GM10248 (cell line): ENCODE measurements at places on chromosomes 5 and 9.

GRCh38 chr9:21836437-21837161, 34.2 kb downstream of the MTAP start:
- DNase-seq: no peak

DNA sequence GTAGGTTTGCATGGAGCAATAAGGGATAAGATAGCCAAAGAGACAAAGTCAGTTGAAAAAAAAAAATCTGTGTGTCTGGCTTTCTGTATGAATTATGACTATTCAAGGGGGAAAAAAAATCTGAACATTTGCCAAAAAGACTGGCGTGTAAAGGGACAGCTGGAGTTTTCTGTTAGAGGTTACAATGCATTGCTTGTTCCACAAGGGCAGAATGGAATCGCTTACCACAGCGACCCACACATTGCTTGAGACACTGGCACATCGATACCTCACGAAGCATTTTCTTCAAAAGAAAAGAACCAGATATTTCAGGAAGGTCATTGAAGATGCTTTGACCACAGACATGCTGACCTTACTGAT, 327.8 kb downstream of the TMEM167A start:
- no peak for DNase-seq

DNA sequence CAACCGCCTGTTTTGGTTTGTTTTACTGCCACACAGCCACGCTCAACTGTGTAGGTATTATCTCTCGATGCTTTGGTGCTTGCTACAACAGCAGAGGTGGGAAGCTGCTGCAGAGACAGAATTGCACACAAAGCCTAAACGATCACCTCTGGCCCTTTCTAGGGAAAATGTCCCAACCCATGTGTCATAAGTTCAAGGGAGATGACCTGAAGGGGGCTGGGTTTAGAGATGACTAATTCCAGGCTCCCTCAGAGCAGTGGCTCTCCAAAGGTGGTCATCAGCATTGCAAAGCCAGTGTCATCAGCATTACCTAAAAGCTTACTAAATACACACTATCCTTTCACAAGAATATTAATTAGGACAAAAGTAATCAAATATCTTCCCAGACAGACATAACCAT, 10.9 kb downstream of the ZNF622 start:
- DNase-seq: no peak

DNA sequence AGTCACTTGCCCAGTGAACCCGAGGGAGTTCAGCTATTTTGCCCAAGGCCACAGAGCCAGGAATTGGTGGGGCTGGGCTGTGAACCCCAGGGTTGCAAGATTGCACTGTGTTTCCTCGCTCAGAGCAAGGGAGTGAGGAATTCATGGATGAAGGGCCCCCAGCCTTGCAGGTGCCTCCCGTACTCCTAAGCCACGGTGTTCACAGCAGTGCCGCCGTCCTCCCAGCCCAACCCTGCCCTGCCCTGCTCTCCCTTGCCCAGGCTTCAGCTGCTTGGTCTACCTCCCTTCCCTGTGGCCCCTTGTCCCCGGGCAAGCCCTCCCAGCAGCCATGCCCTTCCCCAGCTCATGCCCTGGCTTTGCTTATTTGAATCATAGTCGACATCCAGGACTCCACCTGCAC, 6.1 kb downstream of the LAMC3 start:
- no peak for DNase-seq

- no peak for DNase-seq
Measured at GRCh38 chr5:124859556-124860290, 113.3 kb upstream of the ZNF608 start.

GRCh38 chr5:14487897-14488570, 93.6 kb upstream of the OTULINL start:
- peak; percentile 19 for DNase-seq

- no peak for DNase-seq
Measured at GRCh38 chr5:145118127-145118526, 717.0 kb downstream of the PRELID2 start.

DNA sequence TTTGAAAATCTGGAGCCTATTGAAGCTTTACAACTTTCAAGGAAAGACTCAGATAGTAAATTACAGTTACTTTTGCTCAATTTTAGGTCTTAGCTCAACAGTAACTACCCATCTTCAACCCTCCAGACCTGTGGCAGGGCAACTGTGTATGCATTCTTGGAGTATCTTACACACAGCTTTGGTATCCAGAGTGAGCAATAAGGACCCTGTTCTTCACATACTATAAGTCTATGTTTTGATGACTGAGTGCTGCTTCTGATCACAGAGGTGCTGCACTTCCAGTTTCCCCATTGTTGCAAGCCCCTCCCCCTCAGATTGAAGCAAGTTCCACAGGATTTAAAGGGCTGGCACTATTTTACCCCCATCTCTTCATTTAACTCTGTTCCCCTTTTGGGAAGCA, 737.4 kb upstream of the GRAMD2B start:
- DNase-seq: no peak

GRCh38 chr5:134851307-134851923, 5.6 kb downstream of the C5orf24 start:
- no peak for DNase-seq

DNA sequence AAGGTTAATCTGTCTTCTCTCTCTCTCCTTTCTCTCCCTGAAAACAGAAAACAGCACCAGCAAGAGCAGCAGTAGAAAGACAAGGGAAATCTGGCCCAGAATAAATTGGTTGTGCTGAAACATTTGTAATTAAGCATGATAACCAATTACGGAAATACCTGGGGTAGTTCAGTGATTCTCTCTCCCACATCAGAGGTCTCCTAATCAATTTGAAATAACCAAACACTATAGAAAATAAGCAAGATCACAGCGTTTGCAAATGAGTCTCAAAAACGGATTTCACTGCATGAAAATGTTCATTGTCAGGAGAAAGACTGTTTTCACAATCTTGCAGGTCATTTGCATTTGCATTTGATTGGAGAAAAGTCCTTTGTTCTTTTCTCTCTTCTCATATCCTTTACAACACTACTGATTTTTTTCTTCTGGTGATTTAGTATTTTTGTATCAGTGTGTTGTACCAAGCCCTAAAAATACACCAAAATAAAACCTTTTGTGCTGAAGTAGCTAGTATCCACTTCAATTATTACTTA, 36.8 kb upstream of the CDH6 start:
- no peak for DNase-seq

DNA sequence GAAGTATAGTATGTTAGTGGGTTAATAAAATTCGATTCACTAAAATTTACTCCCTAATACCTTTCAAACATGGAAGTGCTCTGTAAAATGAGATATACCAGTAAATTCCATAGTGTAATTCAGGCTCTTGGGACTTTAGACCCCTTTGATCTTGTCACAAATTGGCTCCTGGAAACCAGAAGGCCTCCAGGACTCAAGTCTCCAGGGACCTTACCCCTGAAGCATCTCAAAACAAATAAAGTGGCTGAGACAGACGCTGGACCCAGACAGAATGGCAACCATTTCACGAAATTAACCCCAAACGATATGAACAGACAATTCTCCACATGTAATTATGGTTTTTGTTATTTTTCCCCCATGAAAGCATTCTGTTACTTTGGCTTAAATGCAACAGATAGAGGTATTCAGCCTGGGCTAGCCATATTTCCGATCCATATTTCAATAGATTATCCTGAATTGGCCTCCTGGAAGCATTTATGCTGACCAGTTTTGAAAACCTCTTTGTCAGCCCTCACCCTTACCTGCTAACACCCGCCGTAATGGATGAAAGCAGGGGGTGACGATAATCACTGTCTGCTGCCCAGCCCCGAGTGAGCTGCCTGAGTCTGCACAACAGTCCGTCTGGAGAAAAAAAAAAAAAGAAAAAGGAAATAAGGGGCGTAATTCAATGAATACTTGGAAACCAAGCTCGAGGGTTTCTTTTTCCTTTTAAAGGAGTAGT, 34.1 kb upstream of the EFNA5 start:
- DNase-seq: no peak

DNA sequence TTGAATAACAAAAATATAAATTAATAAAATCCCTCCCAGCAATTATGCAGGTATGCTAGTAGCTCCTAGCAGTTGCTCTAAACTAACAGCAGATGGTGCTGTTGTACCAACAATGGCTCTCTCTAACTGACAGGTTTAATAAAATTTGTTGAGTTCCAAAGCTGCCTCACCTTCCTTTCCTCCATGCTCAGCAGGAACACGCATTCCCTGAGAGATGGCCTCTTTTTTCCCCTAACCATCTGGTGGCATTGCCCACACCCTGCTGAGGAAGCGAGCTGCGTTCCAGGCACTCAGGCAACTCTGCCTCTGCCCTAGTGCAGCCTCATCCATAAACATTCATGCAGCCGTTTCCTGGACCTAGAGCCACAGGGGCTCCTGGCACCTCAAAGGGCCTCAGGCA, 106.2 kb downstream of the KLHL3 start:
- DNase-seq: peak; percentile 82

- no peak for DNase-seq
Measured at GRCh38 chr5:122749886-122750285, 25.0 kb upstream of the SNX2 start.

DNA sequence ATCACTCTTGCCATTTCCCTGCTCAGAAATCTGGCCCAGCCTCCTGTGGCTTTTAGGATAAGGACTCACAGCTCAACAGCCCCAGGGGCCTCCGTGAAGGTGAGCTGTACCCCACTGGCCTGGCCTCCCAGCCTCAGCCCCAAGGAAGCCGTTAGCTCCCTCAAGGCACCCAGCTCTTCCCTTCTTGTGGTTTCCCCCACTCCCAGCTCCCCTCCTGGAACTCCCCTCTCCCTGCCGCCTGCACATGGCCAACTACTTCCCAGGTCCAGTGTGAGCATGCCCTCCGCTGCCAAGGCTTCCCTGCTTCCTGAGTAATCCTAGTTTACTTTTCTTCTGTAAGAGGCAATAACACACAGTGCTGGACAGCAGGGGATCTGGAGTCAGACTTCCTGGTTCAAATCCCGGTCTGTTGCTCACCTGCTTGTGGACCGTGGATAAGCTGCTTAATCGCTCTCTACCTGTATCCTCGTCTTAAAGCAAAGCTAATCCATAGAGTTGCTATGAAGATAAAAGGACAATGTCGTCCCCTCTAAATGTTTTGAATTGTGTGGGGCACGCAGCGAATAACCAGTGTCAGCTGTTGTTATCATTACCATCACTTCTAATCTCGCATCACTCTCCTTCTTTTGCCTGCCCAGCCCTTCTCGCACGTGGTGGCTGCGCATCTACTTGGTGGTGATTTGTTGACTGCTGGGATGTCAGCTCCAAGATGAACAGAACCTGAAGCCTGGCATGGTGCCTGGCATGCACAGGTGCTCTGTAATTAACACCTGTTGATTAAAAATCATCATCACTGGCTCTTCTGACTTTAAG, 86.6 kb downstream of the C5orf15 start:
- DNase-seq: no peak

- peak; percentile 9 for DNase-seq
Measured at GRCh38 chr5:63961598-63962161, 565 bp downstream of the HTR1A start.

GRCh38 chr5:76983468-76983867, 30.6 kb downstream of the CRHBP start:
- no peak for DNase-seq

- peak; percentile 50 for DNase-seq
Measured at GRCh38 chr9:136791516-136792276, 552 bp downstream of the TMEM141 start.

- no peak for DNase-seq
Measured at GRCh38 chr5:53950621-53951020, 359.8 kb downstream of the ARL15 start.

GRCh38 chr5:124783794-124784193, 37.4 kb upstream of the ZNF608 start:
- no peak for DNase-seq

GRCh38 chr5:140569197-140569596, 4.6 kb downstream of the SLC35A4 start:
- DNase-seq: peak; percentile 47

DNA sequence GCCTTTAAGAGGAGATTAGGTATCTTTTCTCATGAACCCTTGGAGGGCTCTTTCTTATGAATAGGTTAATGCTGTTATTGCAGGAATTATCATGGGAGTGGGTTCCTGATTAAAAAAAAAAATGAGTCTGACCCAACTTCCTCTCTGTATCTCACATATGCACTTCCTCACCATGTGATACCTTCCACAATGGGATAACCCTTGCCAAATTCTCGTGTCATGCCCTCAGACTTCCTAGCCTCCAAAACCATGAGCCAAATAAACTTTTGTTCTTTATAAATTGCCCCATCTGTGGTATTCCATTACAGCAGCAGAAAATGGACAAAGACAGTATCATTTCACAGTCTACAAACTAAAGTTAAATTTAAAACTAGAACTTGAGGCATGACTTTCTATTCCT, 1.0 kb downstream of the OR1B1 start:
- DNase-seq: no peak

- no peak for DNase-seq
Measured at GRCh38 chr9:116817762-116818161, 130.7 kb downstream of the TRIM32 start.

DNA sequence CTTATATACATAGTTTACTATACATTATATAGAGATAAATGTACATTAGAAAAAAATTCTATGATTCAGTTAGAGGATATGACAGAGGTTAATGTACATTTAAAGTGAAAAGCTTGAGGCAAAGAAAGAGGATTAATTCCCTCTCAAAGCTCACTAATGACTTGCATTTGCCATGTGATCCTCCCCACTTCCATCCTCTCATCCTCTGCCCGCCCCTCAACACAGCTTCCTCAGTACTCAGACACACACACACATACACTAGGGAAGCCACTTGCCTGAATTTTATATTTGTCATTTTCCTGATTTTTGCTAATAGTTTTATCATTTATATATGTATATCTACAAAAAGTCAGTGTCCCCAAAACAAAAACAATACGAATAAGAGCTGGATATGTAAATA, 764.5 kb downstream of the EFNA5 start:
- no peak for DNase-seq

DNA sequence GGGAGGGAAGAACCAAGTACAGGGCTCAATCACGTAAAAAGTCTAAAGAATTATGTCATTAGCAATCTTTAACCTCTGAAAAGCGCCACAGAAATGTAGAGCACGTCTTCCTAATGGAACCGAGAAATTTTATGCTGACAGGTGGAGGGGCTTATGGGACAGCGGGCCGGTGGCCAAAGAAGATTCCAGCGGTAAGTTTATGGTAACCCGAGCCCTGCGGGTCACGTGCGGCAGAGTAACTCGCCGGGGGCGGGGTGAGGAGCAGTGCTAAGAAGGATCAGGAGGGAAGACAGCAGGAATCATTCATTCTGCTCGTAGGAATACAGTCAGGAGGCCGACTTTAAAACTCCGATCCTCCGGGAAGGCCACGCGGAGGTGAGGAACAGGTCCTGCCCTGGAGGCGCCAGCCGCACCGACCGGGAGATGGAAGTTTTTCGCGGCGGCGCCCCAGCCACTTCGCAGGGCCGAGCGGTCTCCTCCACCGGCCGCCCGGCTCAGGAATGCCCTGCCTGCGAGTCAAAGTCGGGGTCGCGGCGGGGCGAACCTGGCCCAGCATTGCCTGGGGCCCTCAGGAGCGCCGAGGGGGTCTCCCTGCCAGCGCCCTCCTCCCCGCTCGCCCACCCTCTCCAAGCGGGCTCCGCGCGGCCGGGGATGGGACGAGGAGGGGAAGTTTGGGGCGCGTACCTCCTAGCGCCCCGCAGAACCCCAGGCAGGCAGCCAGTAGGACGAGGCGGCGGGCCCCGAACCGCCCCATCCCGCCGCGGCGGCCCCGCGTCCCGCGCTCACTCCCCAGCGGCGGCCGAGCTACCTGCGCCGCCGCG, 101.8 kb downstream of the ESM1 start:
- no peak for DNase-seq
